ENCODE measurements at places on chromosomes 5 and 9. TPM values are rescaled to one million over a fixed set of nuclear protein-coding genes. Genes with fewer than 3 reads are reported as not detected.

DNA sequence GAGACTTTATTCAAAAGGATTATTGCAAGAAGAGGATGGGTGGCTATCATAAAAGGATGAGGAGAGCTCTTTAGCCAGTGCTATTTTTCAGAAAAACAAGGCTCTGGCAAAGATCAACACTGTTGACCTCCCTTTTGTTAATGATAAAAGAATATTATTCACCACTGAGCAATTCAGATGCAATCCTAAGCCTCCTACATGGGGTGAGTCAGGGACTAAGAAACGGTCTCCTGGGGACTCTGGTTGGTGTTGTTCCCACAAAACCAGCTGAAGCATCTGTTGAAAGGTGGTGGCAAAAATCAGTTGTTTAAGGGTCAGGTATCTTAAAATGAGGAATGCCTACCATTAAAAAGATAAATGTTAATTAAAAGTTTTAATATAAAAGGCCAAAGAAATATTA lies 7.7 kb upstream of the GCNT1 start:
- H3K4me1 ChIP-seq = no peaks in the 10 kb centered on the region
- H3K27me3 ChIP-seq = no peaks in the 10 kb centered on the region
- no peak overlapping the region for H3K27ac ChIP-seq
- no peak overlapping the region for H3K4me3 ChIP-seq
- DNase-seq = no peak

DNA sequence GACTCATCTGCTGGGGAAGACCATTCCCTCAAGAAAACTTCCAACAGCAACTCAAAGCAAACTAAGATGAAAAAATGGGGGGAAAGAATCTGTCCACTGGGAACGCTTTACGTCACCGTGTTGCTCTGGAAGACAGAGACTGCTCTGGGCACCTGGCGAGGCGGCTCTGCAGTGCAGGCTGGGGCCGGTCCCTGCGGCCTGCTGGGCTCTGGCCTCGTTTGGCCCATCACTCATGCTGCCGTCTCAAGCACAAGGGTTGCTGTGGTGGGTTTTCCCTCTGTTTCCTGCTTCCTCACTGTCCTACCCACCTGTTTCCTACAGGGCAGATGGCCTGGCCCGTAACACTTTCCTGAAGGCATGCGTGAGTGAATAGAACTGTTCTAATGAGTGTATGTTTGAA lies 92.9 kb upstream of the OTULINL start:
- no peak overlapping the region for H3K27ac ChIP-seq
- H3K4me1 ChIP-seq = no peaks in the 10 kb centered on the region
- H3K36me3 ChIP-seq = no peaks in the 10 kb centered on the region
- DNase-seq = no peak
- H3K4me3 ChIP-seq = no peak overlapping the region

GRCh38 chr5:156402387-156402921 lies 75.5 kb downstream of the SGCD start:
- H3K36me3 ChIP-seq = no peaks in the 10 kb centered on the region
- no peak overlapping the region for H3K27ac ChIP-seq
- DNase-seq = no peak
- H3K27me3 ChIP-seq = no peaks in the 10 kb centered on the region
- H3K4me3 ChIP-seq = no peak overlapping the region

DNA sequence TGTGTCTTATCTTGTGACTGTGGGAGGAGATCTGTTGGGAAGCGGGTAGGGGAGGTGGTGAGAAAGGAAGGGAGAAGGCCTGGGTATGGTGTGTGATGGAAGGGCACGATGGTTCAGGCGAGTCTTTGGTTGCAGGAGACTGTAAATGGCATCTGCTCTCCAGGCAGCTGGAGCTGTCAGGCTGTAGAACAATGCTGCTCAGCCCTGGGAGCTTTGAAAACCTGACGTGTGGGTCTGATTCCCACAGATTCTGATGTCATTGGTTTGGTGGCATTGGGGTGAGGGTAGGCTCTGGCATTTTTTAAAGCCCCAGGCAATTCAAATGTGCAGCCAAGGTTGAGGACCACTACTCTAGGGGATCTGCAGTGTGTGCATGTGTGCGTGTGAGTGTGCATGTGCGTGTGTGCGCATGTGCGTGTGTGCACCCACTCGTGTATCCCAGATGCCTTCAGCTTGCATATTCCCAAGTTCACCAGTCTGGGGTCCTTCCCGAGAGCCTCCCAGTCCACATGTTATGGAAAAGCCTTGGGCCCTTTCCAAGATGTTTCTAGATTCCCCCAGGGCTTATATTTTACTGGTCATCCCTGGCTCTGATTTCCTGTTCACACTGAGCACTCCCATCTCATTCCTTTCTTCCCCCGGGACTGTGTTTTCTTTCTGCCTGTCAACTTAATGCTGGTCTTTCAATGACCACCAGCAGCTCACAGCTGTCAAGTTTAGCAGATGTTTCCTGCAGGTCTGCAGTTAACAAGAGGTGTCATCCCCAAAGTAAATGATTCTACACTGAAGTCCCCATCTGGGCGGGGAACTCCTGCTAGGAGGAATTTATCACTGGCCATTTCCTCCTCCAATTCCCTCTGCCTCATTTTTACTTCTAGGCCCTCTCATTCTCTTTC lies 34.0 kb downstream of the BOD1 start:
- H3K27ac ChIP-seq = no peak overlapping the region
- no peaks in the 10 kb centered on the region for H3K36me3 ChIP-seq
- H3K4me1 ChIP-seq = no peaks in the 10 kb centered on the region

- H3K36me3 ChIP-seq = no peaks in the 10 kb centered on the region
- no peak overlapping the region for H3K27ac ChIP-seq
- no peak overlapping the region for H3K4me3 ChIP-seq
- no peaks in the 10 kb centered on the region for H3K27me3 ChIP-seq
- no peak for DNase-seq
These were observed 57.5 kb downstream of the VAV2 start for GRCh38 chr9:133934482-133935232.

GRCh38 chr5:1378096-1378495 lies 33.2 kb upstream of the CLPTM1L start:
- H3K27ac ChIP-seq = no peak overlapping the region
- DNase-seq = no peak
- H3K4me1 ChIP-seq = peaks cover 13% of the 10 kb centered on the region

- no peak overlapping the region for H3K4me3 ChIP-seq
- no peaks in the 10 kb centered on the region for H3K27me3 ChIP-seq
- DNase-seq = no peak
- H3K27ac ChIP-seq = no peak overlapping the region
- H3K36me3 ChIP-seq = no peaks in the 10 kb centered on the region
These were observed 505.3 kb downstream of the CCDC171 start for GRCh38 chr9:16058131-16058549.

The C9orf43 gene
- total RNA-seq = 0.84 TPM

The PCDHGA1 gene
- total RNA-seq = 0.07 TPM

Data from CD8-positive, alpha-beta memory T cell (primary cell).